ENCODE measurements at places on chromosomes 12 and 14. TPM values are rescaled to one million over a fixed set of nuclear protein-coding genes. Genes with fewer than 3 reads are reported as not detected.

DNA sequence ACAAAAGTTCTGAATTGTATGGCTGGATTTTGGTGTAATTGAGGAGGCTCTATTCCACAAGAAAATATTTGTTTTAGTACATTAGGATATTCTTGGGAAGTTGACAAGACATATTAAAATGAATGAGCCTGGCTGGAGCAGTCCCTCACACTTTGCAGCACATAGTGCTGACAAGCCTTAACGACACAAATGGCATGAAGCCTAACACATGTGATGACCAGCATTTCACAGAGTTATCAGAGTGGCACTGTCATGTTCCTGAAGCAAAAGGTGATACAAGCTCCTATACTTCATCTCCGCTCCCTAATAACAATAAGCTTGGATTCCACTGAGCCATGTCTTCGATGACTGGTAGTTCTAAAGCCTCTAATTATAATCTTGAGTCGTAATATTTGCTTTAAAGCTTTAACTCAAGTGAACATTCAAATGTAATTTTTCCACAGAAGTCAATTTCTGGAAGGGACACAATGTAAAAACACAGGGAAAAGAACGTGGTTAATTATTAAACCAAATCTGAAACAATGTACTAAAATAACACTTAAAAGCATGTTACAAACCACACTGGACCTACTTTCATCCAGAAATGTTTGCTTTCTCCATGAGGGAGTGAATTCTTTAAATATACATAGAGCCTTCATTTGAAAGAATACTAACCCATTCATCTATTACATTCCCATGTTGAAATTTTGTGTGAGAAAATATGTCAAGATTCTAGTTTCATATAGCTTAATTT is 49.6 kb downstream of the GRIP1 start:
- DNase-seq: no peak

- no peak for DNase-seq
These were observed 4.3 kb downstream of the TROAP start for GRCh38 chr12:49327368-49327767.

Gene OR6C65
- not detected for total RNA-seq

- DNase-seq: no peak
These were observed 156.3 kb downstream of the ZFP36L1 start for GRCh38 chr14:68636597-68636996.

Gene ST8SIA1
- total RNA-seq: not detected

DNA sequence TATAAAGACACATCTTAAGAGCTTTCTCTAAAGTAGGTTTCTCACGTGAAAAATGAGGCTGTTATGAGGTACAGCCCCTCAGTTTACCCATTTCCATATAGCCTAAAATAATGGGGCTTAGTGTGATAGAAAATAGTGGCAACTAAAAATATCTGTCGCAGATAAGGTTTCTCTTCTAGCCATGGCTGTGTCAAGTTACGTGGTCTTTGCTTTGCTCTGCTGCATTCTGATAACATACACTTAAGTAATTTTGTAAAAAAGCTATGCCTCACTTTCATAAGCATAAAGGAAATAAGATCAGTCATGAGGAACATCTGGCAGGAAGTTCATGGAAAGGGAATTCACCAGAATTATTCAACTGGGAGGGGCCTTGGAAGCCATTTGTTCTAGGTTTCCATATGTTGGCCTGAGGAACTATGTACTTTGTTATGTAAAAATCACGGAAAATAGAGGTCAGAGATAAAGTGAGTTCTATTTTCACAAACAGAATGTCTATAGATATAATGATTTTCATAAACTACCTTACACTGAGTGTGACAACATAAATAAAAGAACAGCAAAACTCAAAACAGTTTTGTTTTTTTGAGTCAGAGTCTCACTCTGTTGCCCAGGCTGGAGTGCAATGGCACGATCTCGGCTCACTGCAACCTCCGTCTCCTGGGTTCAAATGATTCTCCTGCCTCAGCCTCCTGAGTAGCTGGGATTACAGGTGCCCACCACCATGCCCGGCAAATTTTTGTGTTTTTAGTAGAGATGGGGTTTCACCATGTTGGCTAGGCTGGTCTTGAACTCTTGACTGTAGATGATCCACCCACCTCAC is 195.6 kb upstream of the KRR1 start:
- DNase-seq: peak; percentile 93

DNA sequence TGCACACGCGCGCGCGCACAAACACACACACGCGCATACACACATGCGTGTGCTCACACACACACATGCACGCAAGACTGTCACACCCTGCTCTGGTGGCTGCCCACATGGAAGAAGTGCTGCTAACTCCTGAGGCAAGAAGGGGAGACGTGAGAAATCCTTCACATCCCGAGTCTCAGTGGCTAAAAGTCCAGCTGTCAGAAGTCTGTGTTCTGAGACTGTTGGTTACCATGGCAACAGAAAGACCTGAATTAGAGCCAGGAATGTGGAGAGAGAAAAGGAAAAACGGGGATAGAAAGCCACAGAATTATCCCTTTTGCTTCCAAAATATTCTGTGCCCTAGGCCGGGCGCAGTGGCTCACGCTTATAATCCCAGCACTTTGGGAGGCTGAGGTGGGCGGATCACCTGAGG is 71.2 kb downstream of the PPFIBP1 start:
- peak; percentile 89 for DNase-seq

DNA sequence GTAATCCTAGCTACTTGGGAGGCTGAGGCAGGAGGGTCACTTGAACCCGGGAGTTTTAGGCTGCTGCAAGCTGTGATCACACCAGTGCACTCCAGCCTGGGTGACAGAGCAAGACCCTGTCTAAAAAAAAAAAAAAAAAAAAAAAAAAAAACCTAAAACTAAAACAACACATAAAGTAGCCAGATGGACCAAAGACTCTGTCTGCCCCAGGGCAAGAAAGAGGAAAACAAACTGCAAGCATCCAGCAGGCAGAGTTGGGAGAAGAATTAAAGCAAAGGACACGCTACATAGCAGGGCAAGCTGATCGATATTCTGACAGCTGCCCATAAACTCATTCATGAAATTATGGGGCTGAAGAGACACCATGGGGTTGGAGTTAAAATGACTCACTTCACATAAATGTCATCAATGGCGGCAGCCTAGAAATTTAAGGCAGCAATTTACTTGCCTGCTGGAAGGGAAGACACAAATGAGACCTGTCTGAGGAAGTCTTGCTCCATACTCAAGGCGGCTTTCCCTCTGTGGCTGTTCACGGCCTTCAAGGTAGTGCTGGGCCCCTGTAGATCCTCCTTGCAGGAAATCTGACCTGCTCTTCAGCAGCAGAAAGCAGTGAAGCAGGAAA is 259.1 kb upstream of the FKBP4 start:
- peak; percentile 20 for DNase-seq

- DNase-seq: no peak
These were observed 436.5 kb downstream of the TMEM132D start for GRCh38 chr12:129467289-129467688.

DNA sequence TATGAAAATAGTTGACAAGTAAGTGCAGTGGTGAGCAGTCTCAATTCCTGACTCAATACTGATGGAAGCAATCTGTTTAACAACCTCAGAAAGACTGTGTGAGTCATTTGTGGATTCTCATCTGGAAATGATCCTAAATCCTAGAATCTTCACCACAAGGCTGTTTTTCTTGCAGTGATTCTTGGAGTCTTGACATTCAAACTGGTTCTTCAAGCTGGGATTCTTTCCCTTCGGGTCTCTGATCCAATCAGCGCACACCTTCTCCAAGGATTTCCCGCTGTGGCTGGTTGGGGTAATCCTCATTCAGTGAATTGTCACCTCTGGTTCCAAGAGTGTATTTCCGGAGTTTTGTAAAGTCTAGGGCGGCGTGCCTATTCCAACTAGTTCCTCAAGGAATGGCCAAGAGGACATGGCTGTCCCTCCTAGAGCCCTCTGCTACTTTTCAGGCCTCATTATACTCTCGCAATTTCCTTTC is 37.7 kb upstream of the FOXJ2 start:
- DNase-seq: peak; percentile 97

- no peak for DNase-seq
These were observed 173.5 kb upstream of the DYRK2 start for GRCh38 chr12:67474934-67475620.

Gene LTBR
- 19.7 TPM for total RNA-seq

- DNase-seq: no peak
These were observed 30.0 kb downstream of the DTX1 start for GRCh38 chr12:113086249-113087164.

DNA sequence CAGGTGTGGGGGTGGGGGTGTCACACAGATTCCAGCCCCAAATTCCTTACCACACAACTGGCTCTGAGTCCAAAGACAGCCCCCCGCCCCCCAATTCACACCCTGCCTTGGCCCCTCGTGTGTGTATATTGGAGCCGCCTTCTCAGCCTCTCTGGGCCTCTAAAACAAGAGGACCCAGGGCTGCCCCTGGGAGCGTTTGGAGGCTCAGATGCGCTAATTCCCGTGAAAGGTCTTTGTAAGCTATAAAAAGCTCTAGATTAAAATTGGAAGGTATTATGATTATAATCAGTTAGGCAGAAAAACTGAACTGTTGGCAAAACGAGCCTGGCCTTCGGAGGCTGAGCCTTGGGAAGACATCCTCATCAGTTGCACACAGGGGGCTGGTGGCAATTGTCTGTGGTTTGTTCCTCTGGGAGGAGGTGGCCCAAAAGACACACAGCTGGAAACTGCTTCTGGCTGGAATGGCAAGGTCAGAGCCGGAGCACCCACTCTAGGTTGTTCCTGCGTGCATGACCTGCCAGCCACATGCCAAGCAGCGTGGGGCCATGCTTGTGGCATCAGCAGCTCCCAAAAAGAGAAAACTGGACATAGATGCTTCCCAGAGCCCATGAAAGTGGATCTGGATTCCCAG is 118.5 kb downstream of the PHETA1 start:
- no peak for DNase-seq

Gene PHLDA1
- 47.8 TPM for total RNA-seq

Gene STAC3
- 0.18 TPM for total RNA-seq

- DNase-seq: peak; percentile 75
These were observed 15.4 kb upstream of the SELPLG start for GRCh38 chr12:108649126-108649525.

DNA sequence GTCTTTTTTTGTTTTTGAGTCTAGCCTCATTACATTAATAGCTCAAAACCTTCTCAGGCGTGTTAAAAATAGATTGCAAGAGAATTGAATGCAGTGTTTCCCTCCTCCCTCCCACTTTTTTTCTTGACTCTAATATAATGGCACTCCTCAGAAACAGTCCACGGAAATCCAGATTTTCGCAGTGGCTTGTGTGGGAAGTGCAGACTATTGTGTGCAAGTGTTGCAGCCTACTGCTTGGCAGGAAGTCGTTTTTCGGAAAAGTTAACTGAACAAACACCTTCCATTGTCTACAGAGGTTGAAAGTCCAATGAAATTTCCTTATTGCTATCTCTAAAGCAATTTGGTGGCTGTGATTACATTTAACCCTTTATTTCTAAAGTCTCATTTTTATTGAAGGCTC is 147.9 kb upstream of the E2F7 start:
- DNase-seq: no peak

- DNase-seq: no peak
These were observed 192.2 kb upstream of the ALG10 start for GRCh38 chr12:33830070-33830469.

GRCh38 chr12:65923228-65923627 is 98.9 kb downstream of the HMGA2 start:
- no peak for DNase-seq

Gene TAS2R7
- not detected for total RNA-seq

- no peak for DNase-seq
These were observed 78.6 kb downstream of the CCDC59 start for GRCh38 chr12:82279536-82280058.

DNA sequence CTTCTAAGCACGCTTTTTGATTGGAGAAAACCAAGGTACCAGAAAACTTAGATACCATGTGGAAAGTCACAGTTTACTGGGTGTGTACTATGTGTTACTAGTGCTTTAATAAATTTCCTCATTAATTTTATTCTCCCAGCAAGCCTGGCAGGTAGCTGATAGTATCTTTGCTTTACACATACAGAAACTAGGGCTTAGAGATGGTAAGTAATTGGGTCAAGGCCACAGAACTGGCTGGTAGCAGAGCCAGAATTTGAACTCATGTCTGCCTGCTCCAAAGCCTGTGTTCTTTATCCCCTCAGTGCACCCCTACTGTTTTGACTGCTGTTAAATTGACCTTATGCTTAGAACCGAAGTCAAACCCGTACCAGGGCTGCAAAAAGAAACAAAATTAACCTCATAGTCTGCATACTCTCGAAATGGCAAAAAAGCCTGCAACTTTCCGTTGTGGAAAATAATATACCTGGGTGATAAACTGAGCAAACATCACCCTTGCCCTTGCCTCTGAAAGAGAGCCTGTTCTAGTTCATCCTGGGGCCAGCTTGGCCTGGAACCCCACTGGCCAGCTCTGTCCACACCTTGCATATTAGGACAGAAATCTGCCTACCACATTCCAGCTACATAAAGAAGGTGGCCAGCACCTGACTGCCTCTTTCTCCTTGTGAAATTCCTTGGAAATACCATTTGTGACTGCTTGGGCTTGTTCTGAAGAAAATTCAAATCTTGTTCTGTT is 118.9 kb downstream of the ETV6 start:
- no peak for DNase-seq

Gene CNTN1
- total RNA-seq: 0.18 TPM

DNA sequence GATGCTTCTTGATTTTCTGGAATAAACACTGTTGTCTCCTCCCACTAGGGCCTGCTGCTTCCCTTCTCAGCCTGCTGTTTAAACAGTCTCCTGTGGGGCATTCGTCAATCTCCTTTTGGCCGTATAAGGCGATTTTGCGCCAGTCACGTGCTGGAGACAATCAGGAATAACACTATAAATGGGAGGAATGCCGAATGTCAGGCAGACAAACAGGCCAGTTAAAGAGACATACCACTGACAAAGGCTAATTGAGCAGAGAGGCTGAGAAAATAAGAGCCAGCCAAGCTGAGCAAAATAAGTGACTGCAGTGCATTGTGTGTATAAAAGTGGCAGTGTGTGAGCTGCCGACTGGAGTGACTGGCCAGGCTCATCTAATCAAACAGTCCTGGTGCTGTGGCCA is 23.3 kb downstream of the DMAC2L start:
- peak; percentile 72 for DNase-seq

DNA sequence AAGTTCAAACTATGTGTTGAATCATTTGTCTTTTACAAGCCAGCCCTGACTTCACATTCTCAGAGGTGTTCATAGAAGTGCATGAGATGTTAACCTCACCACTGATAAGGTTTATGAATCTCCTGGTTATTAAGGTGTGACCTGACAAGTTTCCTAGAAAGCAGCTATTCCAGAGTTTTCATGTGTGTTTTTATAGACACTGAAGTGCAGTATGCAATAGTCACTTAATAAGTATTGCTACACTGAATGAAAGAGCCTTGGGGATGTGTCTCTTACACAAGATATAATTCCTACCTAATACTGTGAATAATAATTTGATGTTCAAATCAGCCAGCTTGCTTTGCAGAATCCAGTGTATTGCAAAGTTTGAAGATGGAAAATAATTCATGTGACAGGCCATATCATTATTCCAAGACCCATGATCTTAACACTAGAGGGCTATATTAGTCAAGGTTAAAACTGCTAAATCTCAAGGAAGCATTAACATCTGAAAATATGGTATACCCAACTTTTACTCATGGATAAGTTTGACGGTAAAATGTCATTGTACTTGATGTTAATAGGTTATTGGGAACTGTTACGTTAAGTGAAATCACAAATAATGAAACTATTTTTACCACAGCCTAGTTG is 13.0 kb downstream of the SLC25A3 start:
- DNase-seq: no peak

All from IMR-90 (cell line).